ENCODE measurements at places on chromosomes 5 and 9.

GRCh38 chr9:6552033-6552432 is 93.5 kb downstream of the GLDC start:
- DNase-seq, result no peak

DNA sequence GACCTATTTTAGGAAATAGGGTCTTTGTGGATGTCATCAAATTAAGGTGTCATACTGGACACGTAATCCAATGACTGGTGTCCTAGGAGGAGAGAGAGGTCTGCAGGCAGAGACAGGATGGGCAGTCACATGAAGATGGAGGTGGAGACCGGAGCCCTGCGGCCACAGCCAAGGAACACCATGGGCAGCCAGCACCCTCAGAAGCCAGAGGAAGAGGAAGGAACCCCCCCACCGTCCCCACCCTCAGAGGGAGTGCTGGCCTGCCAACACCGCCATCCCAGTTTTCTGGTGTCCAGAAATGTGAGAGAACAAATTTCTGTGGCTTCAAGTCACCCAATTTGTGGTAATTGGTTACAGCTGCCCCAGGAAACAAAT is 88.3 kb downstream of the NSUN2 start:
- DNase-seq, result no peak

DNA sequence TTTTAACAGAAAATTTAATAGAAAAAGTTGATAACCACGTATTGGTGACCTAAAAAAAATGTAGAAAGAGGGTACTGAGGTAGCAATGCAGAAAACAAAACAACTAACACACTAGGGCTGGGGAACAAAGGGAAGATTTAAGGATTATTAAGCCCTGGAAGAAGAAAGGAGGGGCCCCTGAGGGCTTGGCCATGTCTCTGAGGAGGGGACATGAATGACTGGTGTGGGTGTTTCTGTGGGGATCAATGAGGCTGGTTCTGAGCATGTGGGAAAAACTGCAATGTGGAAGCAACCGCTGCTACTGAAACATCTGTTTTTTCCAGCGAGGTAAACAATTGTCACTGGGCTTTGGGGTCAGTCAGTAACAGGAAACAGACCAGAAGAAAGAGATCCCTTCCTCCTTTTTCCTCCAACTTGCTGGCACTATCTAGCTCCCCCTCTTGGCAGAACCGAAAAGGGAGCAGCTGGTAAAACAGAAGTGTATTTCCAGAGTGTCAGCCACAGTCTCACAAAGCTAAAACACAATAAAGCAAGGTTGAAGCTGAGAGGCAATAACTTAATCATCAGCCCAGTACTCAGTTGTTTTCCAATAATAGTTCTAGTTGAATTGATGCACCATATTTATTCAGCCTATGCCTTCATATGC is 48.3 kb downstream of the ATPSCKMT start:
- DNase-seq, result no peak

DNA sequence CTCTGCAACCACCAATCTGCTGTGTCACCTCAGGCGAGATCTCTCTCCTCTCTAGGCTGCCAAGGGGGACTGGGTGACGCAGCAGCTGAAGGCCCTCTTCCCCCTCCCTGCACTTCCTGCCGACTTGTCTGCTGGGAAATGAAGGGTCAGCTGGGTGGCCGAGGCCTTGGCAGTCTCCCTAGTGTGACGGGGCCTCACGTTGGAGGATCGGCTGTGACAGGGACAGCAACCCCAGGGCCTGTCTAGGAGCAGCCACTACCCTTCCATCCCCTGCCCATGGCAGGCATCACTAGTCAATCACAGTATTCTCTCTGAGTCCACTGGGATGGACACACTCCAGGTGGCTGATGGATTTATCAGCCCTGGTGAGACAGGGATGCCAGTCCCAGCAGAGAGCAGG is 107.3 kb upstream of the SARDH start:
- DNase-seq, result no peak

DNA sequence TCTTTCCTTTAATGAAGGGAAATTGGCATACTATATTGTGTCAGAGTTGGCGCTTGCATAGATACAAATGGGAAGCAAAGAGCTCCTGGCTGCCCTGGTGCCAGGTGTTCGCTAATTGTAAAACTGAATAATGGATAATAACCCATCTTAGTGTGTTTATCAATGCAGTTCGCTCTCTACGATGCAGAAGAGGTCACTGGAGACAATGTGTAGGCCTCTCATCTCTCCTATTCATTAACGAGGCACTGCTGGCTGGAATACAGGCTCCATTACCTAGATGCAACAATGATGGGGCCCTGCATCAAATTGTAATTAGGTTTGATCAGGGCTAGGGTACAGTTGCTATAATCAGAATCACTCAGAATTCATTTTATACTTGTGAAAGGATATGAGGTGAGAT is 171.0 kb downstream of the RMI1 start:
- DNase-seq, result no peak

DNA sequence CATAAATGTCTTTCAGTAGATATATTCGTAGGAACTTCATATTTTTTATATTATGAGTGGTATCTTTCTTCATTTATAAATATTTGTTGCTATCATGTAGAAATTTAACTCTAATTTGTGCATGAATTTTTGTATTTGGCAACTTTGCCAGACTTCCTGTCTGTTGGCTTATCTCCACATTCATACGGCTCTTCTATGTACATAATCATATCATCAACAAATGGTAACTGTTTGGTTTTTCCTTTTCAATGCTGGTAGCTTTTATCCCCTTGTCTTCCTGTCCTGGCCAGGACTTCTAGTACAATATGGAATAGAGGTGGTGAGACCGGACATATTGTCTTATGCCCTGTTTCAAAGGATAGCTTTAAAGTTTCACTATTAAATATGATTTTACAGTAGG is 132.3 kb upstream of the COL5A1 start:
- DNase-seq, result no peak

DNA sequence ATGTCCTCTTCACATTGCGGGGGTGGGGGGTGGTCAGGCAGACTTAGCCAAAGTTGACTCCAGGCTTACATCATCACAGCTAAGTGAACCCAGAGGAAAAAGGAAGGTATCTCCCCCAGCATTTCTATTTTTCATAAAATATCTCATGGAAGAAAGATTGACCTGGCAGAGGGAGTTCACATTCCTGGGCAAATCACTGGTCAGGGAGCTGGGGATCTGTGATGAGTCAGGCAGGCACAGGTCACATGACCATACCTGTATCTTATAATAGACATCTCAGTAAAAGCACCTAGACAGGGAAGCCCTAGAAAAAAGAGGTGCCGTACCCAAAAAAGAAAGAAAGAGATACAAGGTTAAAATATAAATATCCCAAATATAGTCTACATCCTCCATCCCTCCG is 57.3 kb upstream of the WWC1 start:
- no peak for DNase-seq

GRCh38 chr5:61477788-61478187 is 145.7 kb downstream of the ZSWIM6 start:
- no peak for DNase-seq

- DNase-seq, result no peak
These were observed 76.4 kb downstream of the PHAX start for GRCh38 chr5:126677121-126677520.

GRCh38 chr9:109027176-109027575 is 13.9 kb upstream of the CTNNAL1 start:
- no peak for DNase-seq

- no peak for DNase-seq
These were observed 43.2 kb upstream of the BRINP1 start for GRCh38 chr9:119412399-119412798.

DNA sequence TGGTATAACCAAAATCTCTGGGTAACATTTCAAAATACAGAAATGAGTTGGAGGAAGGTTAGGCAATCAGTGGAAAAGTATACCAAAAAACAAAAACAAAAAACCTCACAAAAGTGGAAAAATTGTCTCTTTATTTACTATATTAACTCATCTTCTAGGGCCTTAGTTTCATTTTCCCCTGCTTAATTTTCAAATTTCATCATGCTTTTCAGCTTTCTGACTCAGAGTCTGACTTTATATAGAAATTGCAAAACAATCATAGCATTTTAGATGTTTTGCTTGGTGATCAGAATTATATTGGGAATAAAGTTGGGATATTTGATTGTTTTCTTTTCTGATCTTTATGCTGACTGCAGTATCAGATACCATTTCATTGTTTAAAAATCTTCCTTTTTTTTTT is 257.0 kb upstream of the PRR16 start:
- no peak for DNase-seq
